Stimulated activated CD4-positive, alpha-beta T cell treated with anti-CD3 and anti-CD28 coated beads, Interleukin-12 subunit alpha, Interleukin-12 subunit beta, amount 100 ng/mL, for 24 hours (primary cell): ENCODE measurements at places on chromosomes 7 and 10.

- DNase-seq, result no peak
Observed at GRCh38 chr10:74981831-74982633, 129.4 kb upstream of the SAMD8 start.

GRCh38 chr7:137958470-137959431 lies 43.1 kb downstream of the CREB3L2 start:
- DNase-seq, result no peak

GRCh38 chr10:80277567-80278250 lies 11.7 kb downstream of the MAT1A start:
- no peak for DNase-seq

DNA sequence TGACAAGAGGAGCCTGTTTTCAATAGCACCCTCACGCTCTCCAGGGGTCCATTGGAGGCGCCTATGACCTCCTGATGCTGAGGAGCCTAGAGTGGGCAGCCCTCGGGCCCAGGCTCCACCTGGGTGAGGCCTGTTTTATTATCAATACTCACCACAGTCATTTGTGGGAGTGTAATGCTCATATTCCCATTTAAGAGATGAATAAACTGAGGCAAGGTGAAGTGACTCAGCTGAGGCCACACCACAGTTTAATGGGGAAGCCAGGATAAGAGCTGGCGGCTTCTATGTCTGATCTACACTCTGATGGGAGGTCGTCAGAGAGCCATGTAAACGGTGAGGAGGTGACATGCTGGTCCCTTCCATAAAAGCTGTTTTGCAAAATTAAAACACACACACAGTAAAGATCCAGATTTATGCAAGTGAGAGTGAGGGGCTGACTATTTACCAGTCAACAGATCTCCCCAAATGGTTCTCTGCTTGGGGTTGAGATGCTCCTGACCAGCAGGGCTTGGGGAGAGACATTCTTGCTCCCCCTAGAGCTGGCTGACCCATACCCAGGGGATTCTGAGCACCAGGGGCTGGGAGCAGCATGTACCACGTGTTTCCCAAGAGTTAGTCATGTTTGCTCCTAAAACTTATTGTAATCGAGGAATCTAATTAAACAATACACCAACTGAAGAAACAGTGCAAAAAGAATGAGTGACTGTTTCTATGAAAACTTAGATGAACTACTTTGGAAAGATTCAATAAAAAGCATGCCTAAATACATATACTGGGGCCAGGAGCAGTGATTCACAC lies 81.0 kb upstream of the INSIG1 start:
- DNase-seq, result no peak

DNA sequence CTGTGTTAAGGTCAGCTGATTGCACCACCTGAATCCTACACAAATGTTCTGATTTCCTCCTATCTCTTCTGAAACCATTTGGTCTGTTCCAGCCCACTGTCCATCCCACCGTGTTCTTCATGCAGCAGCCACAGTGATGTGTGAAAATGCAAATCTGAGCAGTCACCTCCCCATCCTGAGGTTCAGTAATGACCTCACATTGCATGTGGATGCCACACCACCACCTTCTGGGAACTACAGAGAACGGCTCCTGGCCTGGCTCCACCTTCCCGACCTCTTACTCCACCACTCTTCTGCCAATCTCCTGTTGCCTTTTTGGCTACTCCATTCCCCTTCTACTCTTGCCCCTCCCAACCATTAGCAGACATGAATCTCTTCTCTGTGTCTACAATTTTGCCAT lies 244.4 kb downstream of the TNS3 start:
- no peak for DNase-seq

GRCh38 chr7:137873524-137873923 lies 26.8 kb upstream of the DGKI start:
- no peak for DNase-seq

DNA sequence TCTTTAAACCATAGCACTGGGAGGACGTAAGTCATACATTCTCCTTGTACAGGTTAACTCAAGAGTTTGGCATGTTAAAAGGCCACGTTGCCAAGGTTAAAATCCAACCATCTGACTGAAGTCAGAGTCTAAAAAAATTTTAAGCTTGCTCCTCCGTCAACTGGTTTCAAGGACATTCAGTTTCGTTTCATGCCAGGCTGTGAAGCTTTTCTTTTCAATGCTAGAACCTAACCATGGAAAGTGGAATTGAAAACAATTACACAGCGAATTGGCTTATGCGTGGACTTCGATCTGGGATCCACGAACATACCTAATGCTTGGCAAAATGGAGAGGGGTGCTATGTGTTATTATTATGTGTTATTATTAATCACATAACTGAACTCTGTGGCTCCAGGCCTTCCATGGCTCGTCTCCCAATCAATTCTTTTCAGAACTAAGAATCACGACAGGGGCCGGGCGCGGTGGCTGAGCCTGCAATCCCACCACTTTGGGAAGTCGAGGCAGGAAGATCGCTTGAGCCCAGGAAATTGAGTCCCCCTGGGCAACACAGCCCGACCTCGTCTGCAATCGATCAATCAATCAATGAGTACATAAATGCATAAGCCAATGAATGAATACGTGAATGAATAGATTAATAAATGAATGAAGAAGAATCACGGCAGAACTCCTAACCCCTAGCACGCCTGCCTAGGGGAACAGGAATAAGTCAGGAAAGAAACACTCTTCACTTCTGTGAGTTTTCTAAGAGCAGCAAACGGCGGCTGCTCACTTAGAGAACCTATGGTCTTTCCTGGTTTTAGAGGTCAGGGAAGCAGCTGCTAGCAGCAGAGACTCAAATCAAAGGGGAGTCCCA lies 733 bp upstream of the ARL5B start:
- DNase-seq, result no peak

DNA sequence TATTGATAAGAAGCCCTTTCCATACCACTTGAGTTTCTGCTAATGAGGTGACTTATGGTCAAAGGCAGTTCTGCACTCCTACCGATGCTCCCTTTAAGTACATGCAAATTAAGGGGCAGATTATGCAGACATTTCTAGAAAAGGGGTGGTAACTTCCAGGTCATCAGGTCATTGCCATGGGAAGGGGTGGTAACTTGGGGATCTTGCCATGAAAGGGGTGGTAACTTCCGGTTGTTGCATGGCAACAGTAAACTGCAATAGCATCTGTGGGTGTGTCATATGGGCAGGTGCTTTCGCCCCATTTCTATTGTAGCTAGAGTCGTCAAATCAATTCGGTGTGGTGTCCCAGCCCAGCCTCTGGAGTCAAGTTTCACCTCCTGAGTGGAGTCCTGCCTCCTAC lies 150.9 kb downstream of the UBE2H start:
- no peak for DNase-seq

GRCh38 chr10:106086391-106086790 lies 1078.1 kb downstream of the SORCS1 start:
- DNase-seq, result no peak

GRCh38 chr7:32119790-32120196 lies 49.6 kb upstream of the PDE1C start:
- DNase-seq, result no peak

DNA sequence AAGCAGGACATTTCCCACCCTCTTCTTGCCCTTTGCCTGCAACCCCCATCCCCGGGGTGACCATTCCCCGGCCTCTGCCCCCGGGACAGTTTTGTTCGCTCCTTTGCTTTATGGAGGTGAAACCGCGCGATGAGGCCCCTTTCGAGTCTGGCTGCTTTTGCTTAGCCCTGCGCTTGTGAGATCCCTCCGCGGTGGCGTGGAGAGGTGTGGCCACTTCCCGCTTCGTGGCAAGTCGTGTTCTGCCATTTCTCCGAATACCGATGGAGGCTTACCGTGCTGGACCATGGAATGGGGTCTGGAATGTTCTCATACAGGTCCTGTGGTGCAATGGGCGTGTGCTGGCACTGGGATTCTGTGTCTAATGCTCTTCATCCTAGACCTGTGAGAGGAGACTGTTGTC lies 106.7 kb downstream of the LHPP start:
- DNase-seq, result no peak

GRCh38 chr10:3652886-3653285 lies 132.1 kb downstream of the KLF6 start:
- no peak for DNase-seq

- DNase-seq, result no peak
Observed at GRCh38 chr10:125009661-125010161, 67.8 kb downstream of the ZRANB1 start.

- DNase-seq, result no peak
Observed at GRCh38 chr7:28182071-28182471, 1.5 kb upstream of the JAZF1 start.

DNA sequence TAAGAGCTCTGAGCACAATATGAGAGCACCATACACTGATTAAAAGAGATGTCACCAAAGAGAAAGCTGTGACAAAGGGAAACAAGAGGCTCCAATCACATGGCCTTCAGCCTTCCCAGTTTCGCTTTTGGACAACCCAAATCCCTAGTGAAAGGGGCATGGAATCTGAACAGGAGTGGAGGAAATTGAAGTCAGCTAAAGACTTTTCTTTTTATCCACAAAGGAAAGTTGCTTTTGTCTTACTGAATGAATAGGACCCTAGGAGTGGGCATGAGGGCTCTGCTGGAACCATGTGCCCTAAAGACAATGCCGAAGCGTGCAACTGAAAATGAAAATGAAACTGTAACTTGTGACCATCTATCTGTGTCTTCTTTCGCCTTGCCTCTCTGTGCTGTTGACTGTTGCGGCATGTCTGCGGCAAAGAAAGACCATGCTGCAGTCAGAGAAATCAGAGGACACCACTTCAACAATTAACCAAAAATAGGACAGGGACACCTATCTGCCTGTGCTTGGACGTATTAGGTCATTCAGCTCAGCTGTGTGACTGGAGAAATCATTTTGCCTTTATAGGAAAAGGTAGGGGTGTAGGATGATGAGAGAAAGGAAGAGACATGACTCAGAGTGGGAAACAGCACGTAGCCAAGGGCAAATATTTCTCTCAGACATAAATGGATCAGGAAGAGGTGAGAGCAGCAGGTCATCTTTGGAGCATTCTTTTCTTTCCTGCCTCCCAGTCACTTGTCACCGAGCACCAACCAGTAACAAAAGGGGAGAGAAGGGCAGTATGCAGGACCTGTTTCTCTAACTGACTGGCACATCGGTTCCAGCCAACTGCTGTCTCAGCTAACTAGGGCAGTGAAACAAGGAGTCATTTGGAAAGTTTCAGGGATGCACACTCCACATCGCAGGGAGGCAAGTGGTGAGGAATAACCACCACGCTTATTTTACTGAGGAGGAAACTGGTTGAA lies 12.3 kb downstream of the CAV2 start:
- no peak for DNase-seq

- DNase-seq, result no peak
Observed at GRCh38 chr10:80964955-80965614, 427.4 kb downstream of the SH2D4B start.

DNA sequence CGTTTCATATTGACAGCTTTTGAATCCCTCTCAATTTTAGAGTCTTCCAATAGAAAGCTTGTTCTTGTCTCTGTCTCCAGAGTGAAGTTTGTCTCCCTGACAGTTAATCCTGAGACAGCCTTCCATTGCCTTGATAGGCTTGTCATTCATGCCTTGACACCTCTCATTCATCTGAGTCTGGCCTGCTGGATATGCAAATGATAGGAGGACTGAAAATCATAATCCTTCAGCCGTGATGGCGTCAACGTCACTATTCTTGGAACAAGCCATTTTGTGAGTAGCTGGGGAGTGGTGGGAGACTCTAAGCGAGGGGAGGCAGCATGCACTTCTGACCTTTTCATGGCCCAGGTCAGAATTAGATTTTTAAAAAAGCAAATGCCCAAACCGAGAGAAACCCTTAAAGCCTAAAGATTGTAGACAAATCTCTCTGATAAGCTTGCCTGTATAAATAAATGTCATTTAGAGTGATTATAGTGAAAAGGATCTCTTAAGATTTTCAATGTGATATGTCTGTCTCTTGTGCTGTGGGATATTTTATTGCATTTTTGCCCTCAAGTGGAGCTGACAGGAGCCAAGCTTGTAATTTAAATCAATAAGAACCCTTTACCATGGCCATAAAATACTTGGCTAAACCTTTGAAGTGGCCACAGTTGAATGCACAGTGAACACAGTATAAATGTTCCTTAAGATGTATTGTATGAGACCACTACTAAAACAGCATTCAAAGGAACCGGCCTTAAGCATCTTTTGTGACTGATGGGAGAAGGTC lies 148.8 kb downstream of the SNX10 start:
- no peak for DNase-seq

GRCh38 chr7:157058701-157059100 lies 48.2 kb upstream of the MNX1 start:
- no peak for DNase-seq

GRCh38 chr10:4649886-4650508 lies 176.0 kb upstream of the AKR1E2 start:
- DNase-seq, result no peak

GRCh38 chr7:147432576-147432975 lies 1158.0 kb upstream of the C7orf33 start:
- DNase-seq, result no peak

DNA sequence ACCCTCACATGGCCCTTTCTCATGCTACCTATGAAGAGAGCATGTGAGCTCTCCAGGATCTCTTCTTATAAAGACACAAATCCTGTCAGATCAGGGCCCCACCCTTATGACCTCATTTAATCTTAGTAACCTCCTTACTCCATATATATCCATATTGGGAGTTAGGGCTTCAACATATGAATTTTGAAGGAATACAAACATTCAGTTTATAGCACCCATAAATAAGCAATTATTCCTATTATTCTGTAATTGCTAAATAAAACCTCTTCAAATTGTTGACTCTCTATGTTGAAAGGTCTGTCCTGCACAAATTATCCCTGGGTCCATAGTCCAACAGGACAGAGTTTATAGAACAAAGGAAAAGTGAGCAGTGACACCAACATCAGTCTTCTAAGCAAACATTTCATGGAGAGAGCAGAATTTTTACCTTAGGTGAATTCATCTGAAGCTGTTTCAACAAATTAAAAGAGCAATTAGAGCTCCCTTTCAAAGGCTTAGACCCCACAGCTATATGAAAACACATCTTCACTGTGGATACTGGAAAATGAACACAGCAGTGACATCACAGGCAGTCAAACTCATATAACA lies 12.2 kb downstream of the DOCK4 start:
- no peak for DNase-seq

GRCh38 chr10:118970770-118971169 lies 58.7 kb upstream of the NANOS1 start:
- no peak for DNase-seq

DNA sequence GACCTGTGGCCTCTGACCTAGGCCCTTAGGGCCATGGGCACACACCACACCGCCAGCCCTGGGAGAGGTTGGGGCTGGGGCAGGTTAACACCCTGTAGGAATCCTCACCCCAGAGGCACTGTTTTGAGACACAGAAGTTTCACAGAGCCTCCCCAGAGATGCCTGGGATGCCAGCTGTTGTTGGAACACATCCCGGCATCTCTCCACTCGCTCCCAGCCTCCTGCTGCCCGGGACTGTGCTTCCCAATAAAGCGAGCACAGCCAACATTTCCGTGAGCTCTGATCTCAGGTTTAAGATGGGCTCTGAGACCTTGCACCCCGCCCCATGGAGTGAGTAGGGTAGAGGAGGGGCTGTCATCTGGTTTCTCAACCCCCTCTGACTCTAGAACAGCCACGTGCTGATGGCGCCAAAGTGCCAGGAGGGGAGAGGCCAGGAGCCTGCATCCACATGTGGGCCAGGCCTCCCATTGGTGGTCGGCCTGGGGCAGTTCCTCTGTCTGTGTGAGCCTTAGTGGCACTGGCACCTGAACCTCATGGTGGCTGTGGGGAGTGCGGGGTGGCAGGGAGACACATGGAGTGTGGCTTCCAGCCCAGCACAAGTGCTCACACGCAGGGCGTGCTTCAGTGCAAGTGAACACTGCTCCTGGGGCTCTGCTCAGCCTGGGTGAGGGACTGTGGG lies 54.7 kb downstream of the RASGEF1A start:
- DNase-seq, result no peak
